Stimulated activated naive B cell treated with anti-CD40 and anti-IgM and Interleukin-4, amounts not matched to agents 10 μg/mL and 1 μg/mL and 100 μg/mL, for 72 hours (primary cell): ENCODE measurements at places on chromosomes 1 and 21.

DNA sequence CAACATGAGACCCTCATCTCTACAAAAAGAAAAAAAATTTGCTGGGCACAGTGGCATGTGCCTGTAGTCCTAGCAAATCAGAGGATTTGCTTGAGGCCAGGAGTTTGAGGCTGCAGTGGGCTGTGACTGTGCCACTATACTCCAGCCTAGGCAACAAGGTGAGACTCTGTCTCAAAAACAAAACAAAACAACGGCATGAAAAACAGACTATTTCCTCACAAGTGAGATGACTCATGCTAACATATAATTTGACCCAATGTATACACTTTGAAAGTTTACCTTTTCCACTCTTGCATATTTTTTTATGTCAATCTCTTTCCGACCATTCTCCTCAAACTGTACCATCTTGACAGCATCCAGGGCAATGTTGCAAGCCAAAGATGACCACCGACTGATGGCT lies 17.5 kb downstream of the CCT3 start:
- DNase-seq, result no peak

GRCh38 chr1:116311193-116311592 lies 61.9 kb upstream of the ATP1A1 start:
- no peak for DNase-seq

DNA sequence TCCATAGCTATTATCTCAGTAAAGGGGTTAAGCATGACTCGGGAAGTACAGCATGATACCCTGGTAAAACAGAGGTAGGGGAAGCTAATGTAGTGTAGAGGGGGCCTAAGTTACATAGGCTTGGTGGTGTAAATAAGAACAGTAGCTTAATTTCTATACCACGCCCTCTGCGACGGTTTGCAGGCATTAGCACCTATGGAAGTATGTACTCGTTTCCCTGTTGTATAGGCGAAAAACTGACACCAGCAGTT lies 470 bp upstream of the NAXE start:
- no peak for DNase-seq

GRCh38 chr1:182752077-182752988 lies 37.2 kb upstream of the NPL start:
- no peak for DNase-seq

DNA sequence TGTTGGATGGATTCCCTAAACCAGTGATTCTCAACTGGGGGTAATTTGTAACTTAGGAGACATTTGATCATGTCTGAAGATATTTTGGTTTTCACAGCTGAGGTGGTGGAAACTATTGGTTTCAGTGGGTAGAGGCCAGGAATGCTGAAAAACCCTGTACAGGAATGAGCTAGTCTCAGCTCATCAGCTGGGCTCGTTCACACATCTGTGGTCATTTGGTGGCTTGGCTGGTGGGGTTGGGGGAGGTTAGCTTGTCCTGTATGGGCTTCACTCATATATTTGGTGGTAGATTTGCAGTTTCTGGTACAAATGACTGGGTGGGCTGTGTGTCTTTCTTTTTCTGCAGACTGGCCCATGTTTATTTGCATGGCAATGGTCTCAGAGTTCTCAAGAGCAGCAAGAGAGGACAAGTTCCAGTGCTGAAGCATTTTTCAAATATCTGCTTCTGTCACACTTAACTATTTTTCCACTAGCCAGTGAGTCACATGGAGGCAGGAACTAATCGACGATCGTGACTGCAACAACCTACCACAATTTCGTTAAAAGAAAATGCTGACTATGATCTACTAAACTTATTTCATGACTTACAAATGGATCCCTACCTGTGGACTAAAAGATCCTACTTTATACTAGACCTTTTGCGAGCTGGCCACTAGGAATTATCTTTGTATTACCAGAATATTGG lies 321.7 kb upstream of the PLXNA2 start:
- DNase-seq, result no peak

DNA sequence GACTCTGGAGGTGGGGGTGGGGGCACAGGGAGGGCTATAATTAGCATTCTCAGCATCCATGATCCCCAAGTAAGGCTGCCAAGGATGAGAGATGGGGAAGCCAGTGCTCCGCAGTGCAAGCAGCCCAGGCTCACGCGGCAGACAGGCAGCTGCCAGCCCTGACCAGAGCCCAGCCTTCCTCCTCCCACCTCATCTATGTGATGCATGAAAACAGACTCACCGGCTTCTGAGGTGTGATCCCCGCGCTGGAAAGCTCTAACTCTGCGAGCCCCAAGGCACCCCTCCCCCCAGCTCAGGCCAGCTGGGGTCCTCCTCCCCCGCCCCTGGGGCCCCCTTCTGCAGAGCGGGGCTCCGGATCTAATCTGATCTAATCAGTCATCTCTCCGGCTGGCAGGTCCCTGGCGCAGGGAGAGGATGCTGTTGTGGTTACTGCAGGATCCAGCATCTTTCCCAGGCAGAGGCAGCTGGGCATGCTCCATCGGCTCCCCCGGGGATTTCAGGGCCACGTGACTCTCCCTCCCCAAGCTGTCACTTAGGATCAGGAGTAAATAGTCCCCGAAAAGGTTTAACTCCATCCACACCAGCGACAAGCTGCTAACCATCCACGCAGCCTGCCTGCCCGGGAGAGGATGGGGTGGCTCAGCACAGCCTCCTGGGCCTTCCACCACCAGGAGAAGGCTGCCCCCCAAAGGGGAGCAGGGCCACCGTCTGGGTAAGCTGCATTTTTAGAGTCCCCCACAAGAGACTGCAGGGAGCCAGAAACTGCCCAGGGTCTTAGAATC lies at the start of gene PLEKHA6:
PLEKHA6 (minus strand) TSS at position 456 of the 782 bp plus-strand sequence. CDS start 86,202 bp downstream, outside the sequence.
- no peak for DNase-seq

DNA sequence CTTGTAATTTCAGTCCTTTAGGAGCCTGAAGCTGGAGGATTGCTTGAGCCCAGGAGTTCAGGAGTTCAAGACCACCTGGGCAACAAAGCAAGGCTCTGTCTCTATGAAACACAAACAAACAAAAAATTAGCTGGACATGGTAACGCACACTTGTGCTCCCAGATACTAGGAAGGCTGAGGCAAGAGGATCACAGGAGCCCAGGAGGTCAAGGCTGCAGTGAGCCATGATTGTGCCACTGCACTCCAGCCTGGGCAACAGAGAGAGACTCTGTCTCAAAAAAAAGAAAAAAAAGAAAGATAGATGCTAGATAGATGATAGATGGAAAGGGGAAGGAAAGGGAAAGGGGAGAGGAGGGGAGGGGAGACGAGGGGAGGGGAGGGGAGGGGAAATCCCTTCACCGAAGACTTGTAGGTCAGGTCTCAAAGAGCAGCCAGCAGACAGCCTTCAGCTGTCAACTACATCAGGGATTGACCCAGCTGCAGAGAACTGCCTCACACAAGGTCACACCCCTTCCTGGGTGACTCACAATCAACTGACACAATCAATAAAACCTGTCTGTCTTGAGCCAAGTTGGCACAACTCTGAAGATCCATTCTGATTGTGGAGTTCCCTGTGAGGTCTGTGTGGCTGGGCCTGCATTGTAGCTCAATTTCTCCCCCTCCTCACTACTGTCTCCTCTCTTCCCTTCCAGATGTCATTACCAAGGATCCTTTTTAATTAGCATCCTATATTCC lies 200.6 kb downstream of the RGS7 start:
- no peak for DNase-seq

GRCh38 chr1:101165954-101166353 lies 70.9 kb upstream of the S1PR1 start:
- no peak for DNase-seq

- DNase-seq, result no peak
Observed at GRCh38 chr1:180031664-180032063, 77.1 kb downstream of the CEP350 start.

DNA sequence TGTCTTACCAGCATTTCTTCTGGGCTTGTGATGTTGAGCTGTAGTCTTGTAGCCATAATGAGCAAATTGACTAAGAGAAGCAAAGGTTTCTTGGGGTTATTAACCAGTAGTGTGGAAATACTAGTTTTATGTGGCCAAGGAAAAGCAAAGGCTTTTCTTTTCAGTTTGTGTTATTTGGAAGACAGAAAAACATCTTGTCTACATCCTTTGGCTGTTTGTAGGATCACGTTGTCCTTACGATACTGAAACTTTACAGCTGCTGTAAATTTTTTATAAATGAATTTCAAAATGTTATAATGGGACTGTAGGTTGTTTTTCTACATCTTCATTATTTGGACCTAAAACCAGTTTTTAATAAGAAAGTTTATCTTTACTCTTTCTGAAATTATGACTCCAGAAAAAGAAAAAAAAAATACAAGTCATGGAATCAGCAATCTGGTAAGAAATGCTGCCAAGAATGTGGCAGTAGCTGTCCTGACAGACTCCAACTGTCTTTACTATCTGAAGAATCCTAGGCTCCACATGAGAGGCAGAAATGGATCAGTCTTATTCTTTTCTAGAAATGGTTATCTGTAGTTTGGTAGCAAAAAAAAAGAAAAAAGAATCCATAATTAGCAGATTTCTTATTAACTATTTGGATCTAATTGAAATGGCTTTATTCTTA lies 41.6 kb upstream of the QSOX1 start:
- DNase-seq, result no peak

GRCh38 chr1:182783068-182783467 lies 6.5 kb upstream of the NPL start:
- DNase-seq, result no peak

- DNase-seq, result no peak
Observed at GRCh38 chr21:42476388-42477331, 19.4 kb downstream of the RSPH1 start.

- DNase-seq, result no peak
Observed at GRCh38 chr1:10514490-10515235, 39.9 kb downstream of the PEX14 start.

GRCh38 chr1:82284213-82284612 lies 483.5 kb downstream of the ADGRL2 start:
- no peak for DNase-seq

DNA sequence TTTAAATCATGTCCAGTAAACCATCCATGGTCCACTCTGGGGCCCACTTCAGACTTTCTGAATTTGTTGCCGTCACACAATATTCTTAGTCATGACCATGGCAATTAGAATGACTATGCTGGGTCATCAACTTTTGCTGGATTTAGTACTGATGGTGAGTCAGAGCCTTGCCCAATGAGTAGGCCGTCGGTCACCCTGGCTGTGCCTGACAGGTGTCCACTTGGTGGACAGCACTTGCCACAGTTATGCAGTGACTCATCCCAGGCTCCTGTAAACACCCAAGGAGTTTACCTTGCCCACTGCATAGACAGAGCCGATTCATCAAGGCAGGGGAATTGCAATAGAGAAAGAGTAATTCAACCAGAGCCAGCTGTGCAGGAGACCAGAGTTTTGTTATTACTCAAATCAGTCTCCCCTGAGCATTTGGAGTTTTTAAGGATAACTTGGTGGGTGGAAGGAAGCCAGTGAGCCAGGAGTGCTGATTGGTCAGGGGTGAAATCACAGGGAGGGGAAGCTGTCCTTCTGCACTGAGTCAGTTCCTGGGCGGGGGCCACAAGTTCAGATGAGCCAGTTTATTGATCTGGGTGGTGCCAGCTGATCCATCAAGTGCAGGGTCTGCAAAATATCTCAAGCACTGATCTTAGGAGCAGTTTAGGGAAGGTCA lies 333.8 kb downstream of the PTPRU start:
- DNase-seq, result no peak

DNA sequence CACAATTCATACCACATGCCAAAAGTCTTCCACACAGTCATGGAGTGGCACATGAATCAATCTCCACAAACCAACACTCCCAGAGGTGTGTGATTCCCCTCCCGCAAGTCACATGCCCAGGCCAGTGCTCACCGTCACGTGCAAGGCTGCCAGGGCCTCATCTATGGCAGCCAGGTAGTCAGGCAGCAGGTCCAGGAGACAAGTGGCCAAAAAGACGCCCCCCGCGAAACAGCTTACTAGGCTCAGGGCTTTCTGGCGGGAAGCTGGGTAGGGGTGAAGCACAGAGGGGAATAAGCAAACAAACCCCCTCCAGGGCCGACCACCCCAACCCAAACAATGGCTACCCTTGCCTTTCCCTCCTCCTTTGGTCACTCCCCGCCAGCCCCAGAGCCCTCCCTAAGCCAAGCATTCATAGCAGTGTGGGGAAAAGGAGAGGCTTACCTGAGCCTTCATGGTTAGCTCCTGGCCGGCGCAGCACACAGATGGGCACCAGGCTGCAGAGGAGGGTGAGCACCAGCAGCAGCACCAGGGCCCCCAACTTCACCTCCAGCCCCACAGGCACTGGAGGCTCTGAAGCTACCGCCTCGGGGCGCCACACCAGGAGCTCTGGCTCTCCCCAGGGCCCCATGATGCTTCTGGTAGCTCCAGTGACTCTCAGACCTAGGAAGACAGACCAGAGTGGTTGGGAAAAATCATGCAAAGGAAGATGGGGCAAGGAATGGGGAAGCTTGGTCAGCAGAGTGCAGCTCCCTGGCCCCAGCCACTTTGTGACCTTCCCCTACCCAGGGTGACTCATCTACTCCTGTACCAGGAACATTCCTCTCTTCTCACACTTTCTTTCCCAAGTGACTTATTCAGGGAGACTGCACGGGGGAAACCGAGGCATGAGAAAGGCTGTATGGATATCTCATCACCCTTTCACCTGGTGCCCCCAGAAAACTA lies 978 bp downstream of the SLC39A1 start:
- DNase-seq, result no peak

DNA sequence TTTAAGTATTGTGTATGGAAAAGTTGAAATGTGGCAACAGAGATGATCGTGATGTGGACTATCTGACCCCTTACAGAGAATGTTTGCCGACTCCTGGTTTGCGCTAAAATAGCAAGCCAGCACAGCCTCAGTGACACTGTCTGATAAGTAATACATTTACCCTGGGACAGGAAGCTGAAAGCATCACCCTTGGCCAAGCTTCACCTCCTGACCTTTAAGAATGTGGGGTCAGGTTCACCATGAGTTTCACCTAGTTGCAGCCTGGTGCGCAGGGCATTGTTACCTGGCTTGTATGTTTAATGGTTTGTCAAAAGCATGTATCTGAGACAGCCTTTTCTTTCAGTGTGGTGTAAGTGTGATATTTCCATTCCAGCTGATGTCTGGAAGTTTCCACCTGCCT lies 29.2 kb downstream of the TRAF5 start:
- DNase-seq, result no peak
